ENCODE measurements at places on chromosomes 6 and 20.
A peak's percentile ranks its signal among the peaks of the same experiment; 100 is the strongest.

DNA sequence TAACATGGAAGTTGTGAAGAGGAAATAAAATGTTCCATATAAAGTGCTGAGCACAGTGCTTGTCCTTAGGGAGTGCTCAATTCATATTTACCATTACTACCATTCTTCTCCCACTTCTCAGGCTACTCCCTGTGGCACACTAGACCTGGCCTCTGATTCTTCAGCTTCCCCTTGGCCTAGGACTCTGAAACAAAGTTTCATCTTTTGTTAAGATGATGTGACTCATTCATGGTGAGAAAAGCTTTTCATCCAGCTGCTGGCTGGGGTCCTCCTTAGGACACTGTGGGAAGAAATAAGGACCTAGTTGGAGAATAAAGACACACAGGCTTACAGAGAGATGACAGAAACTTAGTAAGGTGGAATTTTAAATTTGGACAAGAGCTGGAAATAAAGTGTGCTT, 314.8 kb downstream of the CDC5L start:
- peak; percentile 51 for DNase-seq

DNA sequence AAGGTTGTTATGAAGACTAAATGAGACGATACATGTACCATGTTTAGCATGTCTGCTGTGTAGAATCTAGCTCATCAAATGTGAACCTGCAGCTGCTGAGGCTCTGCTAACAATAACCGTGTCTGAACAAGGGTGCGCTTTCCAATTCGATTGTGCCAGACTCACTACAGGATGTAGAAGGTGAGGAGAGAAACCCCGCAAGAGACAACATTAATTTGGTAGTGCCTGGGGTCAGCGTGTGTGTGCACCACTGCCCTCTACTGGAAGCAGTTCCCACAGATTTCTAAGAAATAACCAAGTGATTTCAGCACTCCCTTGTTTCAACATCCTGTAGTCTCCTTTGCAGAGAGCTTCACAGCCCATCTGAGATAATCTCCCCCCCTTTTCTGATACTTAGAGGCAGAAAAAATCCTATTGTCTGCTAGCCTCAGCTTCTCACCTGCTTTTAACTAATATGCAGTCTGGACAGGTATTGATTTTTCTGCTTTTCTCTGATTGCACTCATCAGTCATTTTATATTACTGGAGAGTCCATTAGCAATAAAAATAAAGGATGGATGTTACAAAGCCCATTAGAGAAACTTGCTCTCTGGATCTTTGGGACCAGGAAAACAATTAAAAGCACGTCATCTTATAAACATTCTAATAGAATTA, 96.7 kb upstream of the BACH2 start:
- peak; percentile 73 for DNase-seq

GRCh38 chr20:57658833-57659516, 38.7 kb upstream of the ZBP1 start:
- DNase-seq = no peak

GRCh38 chr6:165961233-165961632, 206.4 kb downstream of the TBXT start:
- DNase-seq = no peak
